Activated naive CD4-positive, alpha-beta T cell (primary cell): ENCODE measurements at places on chromosomes 3 and 15.

DNA sequence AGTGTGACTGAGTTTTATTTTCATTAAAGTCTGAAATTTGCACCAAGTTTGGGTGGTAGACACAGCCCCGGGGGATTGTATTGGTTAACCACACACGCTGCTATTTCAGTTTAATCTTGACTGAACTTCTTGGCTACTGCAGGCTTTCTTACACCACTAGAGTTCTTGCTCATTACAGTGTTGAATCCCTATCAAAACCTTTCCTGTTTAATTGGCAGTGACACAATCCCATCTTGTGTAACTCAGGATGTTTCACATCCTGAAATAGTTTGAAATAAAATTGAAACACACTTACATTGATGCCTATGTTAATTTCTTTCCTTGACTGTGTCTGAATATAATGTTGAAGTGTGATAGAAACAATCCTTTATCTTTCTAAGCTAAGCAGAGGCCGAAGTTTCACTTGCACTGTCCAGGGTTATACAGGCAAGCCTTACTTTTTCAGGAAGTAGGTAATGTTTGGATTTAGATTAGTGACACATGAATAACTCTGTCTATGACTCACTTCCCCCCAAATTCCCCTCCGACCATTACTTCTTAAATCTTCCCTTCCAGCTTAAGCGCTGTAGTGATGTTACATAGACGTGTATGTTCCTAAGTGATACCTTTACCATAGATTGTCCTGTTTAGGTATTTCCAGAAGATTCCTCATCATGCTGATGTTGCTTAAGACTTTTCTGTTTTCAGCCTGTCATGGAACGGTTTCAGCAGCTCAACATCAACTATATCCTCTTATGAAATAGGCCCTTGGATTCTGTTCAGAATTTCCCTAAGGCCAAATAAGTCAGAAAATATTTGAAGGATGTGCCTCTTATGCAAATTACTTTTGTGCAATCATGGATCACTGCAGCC lies 16.8 kb downstream of the ATG7 start:
- no peak for DNase-seq

DNA sequence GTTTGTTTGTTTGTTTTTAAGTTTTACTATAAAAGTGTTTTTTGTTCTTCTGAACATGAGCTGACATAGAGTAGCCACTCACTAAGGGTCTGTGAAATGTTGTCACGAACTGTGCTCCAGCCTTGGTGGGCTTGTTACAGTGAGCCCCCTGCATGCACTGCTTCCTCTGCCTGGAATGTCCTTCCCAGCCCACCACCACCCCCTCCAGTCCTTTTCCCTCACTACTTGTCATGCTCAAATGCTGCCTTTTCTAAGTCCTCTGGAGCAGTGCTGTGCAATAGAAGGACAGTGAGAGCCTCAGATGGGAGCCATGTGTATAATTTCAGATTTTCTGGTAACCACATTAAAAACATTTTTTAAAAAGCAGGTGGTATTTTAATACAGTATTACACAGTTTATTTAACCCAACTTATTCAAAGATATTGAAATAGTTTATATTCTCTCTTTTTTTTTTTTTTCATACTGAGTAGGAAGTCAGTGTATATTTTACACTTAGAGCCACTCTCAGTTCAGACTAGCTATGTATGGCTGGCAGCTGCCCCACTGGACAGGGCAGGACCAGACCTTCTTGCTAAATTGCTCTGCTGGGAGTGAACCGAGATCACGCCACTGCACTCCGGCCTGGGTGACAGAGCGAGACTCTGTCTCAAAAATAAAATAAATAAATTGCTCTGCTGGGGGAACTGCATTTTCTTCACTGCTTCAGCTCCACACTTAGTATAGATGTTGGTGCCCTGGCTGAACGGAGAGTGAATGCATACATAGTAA lies 26.9 kb downstream of the MKRN2OS start:
- no peak for DNase-seq

DNA sequence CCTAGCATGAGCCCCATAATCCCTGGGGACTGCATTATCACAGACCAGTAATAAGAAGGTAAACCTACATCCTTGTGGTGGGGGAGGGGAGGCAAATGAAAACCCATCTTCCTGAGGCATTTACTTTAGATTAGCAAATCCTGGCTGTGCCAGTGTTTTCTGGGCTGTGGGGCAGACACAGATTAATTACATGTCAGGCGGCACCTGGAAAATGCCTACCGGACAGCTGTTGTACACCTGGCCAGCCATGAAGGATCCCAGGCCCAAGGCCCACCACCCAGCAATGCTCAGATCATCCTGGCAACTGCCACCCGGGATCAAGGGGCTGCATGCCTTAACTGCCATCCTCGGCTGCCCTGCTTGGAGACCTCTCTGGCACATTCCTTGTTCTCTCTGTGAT lies 59.1 kb upstream of the RASA2 start:
- DNase-seq, result no peak

GRCh38 chr3:14617508-14618023 lies 34.0 kb upstream of the CCDC174 start:
- DNase-seq, result no peak

GRCh38 chr3:37861620-37862041 lies at the start of gene CTDSPL:
Gene CTDSPL, plus strand, starts transcription at chr3:37861880. Its CDS starts 320 bp downstream, at chr3:37862200.
- DNase-seq, result no peak

DNA sequence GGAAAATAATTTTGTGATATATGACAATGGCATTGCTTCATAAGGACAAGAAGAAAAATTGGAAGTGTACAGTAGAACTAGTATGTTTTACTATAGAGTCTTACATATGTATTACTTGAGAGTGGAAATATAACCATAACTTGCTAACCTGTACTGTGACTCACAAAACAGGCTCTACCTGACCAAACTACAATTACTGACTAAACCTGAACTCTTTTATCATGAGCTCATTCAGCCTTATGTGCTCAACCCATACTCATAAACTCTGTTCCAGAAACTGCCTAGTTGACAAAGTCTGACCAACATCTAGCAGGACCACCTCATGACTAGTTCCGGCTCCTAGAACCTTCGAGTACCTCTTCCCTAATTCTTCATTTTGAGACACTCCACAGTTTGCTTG lies 6.3 kb downstream of the CDIN1 start:
- no peak for DNase-seq

GRCh38 chr3:45874677-45875346 lies 11.5 kb upstream of the CCR9 start:
- DNase-seq, result no peak

- DNase-seq, result no peak
These were observed 73.3 kb downstream of the USP13 start for GRCh38 chr3:179726075-179726699.

DNA sequence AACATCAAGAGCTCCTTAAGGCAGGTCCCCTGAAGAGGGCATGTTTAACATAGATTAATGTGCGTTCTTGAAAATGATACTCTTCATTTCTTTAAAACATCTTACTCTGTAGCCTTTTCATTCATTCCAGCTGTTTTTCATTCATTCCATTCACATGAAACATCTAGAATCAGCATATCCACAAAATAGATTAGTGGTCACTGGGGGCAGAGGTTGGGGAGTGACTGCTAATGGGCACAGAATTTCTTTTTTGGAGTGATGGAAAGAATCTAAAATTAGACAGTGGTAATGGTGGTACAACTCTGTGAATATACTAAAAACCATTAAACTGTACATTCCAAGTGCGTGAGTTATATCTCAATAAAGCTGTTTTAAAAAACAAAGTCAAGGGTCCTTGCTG lies 15.4 kb upstream of the CXCR6 start:
- no peak for DNase-seq

GRCh38 chr3:101154401-101154800 lies 161.2 kb upstream of the ABI3BP start:
- no peak for DNase-seq

DNA sequence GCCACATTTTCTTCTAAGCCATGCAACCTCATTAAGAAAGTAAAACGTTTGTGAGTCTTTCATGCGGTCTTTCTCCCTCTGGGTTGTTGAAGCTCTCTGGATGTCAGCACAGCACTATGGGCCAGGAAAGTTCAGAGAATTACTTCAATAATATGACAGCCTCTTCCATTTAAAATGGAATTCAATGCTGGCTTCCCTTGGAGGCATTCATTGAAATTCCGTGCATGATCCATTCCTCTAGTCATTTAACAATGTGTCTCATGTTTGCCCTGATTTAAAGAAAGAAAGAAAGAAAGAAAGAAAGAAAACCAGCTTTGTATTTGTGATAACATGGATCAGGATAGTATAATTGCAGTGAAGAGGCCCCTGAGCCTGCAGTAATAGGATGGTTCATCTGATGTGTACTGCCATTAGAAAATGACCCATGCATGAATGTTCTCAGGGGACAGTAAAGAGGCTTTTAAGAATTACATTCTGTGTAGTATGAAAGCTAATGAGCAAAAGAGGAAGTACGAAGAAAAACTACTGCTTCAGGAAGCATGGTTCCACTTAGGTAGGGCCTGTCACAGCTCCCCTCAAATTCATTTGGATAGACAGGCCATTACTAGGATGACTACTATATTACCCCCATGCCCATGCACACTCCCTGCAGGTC lies 146.0 kb downstream of the ARPP21 start:
- no peak for DNase-seq

- DNase-seq, result no peak
These were observed 76.2 kb downstream of the OCA2 start for GRCh38 chr15:28022961-28023360.

- DNase-seq, result no peak
These were observed 12.6 kb upstream of the OR5K1 start for GRCh38 chr3:98450372-98450771.

GRCh38 chr15:34039790-34040113 lies 748 bp upstream of the AVEN start:
- DNase-seq, result no peak

- DNase-seq, result no peak
These were observed 1045.7 kb upstream of the CFAP20DC start for GRCh38 chr3:60095516-60095915.

GRCh38 chr3:8143186-8143585 lies 358.4 kb upstream of the LMCD1 start:
- no peak for DNase-seq

- no peak for DNase-seq
These were observed 419.7 kb downstream of the FGF12 start for GRCh38 chr3:192307631-192308030.

- DNase-seq, result no peak
These were observed 898.7 kb downstream of the NSUN3 start for GRCh38 chr3:94961423-94962100.

- DNase-seq, result no peak
These were observed 87.4 kb downstream of the AAGAB start for GRCh38 chr15:67167091-67167490.

DNA sequence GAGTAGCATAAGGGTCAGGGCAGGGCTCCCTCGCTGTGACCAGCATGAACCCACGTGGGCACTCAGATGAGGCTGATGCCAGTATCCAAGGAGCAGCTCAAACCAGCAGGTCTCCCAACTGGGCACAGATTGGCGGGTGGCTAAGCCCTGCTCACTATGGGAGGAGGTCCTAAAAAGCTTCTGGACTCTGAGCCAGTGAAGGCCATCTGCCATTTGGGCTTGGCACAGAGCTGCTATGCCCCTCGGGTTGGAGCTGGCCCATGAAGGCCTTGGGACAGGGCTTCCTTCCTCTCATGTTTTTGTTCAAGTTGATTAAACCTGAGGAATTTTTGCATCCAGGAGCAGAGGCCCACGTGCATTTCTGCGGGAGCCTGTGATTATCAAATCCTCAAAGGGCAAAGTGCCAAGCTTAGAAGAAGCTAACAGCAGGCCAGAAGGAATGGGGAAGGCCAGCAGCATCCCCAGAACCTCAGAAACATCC lies 4.3 kb upstream of the STRA6 start:
- DNase-seq, result no peak

- no peak for DNase-seq
These were observed 13.3 kb downstream of the ITGA11 start for GRCh38 chr15:68418611-68419161.

DNA sequence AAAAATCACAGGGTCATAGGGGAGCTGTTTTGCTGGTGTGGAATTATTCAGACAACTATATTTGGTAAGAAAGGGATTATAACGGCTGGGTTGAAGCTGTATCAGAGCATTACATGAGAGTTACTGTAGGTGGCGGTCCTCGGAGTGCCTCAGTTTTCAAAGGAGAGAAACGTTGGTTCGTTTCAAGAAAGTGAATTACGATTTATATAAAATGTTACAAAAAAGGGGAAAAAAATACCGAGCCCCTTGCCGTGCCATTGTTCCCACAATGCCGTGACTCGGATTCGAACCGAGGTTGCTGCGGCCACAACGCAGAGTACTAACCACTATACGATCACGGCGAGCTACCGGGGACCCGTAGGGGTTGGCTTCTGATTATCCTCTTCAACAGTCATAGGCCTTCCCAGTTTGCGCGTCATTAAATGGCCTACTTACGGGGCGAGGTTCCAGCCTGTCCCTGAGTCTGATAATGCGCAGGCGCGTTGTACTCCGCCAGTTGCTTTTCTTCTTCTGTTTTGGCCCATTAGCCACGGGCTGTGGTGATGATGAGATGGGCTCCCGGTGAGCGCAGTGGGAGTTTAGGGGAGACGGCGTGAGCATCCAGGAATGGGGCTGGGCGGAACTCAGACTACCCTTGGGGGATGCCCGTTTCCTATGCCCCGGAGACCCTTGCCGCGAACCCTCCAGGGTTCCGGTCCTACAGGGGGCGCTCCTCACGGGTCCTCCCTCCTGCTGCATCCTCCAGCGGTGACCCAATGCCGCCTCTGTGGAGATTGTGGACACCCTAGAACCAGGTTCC lies 10.8 kb upstream of the SHF start:
- peak; percentile 95 for DNase-seq

DNA sequence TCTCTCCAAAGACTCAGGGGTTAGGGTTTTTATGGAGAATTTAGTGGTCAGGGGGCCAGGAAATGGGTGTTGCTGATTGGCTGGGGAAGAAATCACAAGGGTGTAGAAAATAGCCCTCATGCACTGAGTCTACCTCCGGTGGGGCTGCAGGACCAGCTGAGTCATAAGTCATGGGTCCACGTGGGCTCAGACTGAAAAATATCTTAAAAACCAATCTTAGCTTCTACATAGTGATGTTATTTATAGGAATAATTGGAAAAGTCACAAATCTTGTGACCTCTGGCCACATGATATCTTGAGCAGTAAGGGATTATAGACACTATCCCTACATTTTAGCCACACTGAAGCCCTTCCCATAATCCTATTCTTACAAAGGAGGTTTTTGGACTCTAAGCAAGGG lies 224.0 kb downstream of the DPH6 start:
- no peak for DNase-seq

GRCh38 chr3:127083778-127084397 lies 101.0 kb downstream of the PLXNA1 start:
- no peak for DNase-seq

- no peak for DNase-seq
These were observed 15.4 kb downstream of the UBP1 start for GRCh38 chr3:33424606-33425452.

- peak; percentile 87 for DNase-seq
These were observed 252 bp upstream of the ARMC8 start for GRCh38 chr3:138186803-138187295.

GRCh38 chr3:185813691-185814215 lies 11.1 kb downstream of the IGF2BP2 start:
- DNase-seq, result no peak
